ENCODE measurements at places on chromosomes 3 and 15.

DNA sequence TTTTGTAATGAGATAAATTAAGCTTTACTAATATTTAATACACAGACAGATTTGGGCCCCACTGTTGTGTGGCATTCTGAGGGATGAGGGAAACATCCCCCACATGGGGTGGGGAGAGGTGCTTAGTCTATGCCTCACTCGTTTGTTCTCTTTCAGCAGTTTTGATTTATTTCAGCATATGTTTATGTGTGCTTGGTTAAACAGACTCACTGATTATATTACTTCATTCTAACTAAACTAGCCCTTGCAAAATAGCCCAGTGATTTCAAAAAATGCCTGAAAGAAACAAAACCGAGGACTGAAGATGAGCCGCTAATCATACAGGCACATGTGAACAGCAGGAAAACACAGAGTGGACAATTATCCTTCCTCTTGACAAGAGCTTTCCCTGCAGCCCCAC lies 27.2 kb downstream of the TNFAIP8L3 start:
- DNase-seq: no peak

DNA sequence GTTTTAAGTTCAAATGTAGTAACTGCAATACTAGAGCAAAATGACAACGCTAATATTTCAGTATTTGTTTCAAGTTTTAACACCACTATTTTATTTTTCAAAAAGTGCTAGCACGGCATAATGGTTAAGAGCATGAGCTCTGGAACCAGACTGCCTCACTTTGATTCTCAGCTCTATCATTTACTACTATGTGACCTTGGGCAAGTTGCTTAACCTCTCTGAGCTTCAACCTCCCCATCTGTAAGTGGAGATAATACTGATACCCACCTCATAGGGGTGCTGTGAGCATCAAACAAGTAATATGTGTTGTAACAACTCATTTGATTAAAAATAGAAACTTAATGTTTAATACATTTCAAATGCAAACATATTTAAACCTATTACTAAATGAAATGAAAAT lies 115.4 kb upstream of the NPHP3 start:
- no peak for DNase-seq

GRCh38 chr3:63094642-63095408 lies 183.3 kb upstream of the SYNPR start:
- no peak for DNase-seq

GRCh38 chr3:10876661-10877060 lies 60.6 kb downstream of the SLC6A11 start:
- no peak for DNase-seq

DNA sequence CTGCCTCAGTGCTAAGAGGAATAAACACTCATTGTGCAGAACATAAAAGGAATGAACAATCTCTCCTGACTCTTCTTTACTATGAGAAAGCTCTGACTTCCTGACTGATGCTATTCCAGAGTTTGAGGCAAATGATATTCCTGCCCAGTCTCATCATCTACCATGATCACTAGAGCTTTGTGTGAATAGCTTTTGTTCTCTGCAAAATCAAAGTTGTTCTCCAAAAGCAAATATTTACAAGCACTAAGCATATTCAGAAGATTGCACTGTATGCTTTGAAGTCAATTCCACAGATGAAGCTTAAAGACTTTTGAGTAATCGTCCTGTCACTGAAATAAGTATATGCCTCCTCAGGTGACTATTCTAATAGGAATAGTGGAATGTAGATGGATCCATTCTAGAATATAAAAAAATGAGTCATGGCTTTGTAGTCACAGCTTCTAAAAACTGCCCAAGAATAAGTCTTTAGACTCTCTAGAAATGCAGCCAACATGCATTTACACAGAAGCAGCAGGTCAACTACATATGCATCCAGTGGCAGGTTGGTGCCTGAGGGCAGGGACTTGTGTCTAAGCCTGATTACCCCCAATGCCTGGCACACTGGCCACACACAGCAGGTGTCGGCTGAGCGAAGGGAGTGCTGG lies 34.6 kb downstream of the TNFAIP8L3 start:
- DNase-seq: no peak

DNA sequence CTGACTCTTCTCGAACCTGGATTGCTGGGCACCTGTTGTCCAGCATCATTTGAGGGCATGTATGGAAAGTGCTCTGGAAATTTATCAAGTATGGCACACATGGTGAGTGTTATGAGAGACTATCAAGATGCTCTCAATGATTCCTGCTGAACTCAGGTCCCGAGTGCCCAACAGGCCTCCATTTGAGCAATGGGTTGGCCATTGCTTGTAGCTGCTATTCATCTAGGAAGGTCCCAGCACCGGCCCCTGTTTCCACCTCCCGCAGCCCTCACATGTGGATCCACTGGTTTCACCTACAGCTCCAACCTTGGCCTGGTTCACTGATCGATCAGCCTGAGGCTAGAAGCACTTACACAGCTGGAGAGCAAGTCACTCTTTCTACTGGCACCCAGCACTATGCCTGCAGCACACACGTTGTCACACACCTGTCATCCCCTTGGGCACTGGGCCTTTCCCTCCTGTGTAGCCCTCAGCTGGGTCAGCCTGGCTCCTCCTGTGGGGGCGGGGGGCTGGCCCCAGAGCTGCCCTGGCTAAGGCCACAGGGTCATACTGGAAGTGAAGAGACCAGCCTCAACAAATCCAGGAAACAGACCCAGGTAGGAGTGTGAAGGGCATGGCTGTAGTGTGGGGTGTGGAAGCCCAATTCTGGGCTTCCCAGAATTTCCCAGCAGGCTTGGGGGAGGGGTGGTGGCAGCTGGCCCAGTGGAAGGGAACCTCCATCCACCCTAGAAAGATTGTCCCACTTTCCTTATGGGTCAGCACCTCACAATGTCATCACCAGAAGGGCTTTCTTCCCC lies 41.7 kb upstream of the SMAD3 start:
- no peak for DNase-seq

DNA sequence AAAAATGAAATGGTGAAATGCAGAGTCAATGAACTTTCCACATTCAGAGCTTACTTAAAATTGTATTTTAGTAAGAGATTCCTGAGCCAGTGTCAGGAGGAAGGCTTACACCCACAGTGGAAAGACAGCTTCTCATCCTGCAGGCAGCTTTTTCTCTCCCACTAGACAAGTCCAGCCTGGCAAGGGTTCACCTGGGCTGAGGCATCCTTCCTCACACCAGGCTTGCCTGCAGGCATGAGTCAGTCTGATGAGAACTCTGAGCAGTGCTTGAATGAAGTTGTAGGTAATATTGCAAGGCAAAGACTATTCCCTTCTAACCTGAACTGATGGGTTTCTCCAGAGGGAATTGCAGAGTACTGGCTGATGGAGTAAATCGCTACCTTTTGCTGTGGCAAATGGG lies 3.1 kb downstream of the CCR4 start:
- DNase-seq: no peak

DNA sequence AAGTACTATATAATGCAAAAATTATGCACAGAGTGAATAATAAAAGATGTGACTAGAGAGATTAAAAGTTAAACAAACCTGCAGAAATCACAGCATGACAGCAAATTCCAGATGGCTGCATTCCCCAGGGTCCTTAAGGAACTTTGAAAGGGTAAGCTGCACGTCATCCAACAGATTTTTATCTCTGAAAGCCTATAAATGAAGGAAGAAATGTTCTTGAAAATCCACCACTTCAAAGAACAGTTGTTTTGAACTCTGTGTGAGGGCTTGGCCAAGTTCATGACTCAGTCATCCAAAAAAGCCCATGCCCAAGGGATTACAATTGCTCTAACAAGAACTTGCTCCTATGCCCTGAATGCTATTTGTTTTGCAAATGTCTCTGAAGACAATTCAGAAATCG lies 603.6 kb downstream of the PLOD2 start:
- DNase-seq: no peak

DNA sequence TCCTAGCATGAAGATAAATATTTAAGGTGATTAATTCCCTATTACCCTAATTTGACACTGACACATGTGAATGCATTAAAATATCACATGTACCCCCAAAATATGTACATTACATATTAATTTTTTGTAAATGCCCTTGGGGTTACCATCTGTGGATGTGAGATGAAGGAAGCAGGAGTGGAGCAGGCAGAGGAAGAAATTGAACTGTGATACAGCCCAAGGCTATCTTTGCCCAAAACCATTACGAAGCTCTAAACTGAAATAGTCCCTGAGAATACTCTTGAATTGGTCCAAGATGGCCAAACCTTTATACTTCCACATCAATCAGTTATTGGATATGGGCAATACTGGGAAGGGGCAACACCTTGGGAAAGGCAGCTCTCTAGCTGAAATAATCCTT lies 105.0 kb downstream of the CLASP2 start:
- DNase-seq: no peak

DNA sequence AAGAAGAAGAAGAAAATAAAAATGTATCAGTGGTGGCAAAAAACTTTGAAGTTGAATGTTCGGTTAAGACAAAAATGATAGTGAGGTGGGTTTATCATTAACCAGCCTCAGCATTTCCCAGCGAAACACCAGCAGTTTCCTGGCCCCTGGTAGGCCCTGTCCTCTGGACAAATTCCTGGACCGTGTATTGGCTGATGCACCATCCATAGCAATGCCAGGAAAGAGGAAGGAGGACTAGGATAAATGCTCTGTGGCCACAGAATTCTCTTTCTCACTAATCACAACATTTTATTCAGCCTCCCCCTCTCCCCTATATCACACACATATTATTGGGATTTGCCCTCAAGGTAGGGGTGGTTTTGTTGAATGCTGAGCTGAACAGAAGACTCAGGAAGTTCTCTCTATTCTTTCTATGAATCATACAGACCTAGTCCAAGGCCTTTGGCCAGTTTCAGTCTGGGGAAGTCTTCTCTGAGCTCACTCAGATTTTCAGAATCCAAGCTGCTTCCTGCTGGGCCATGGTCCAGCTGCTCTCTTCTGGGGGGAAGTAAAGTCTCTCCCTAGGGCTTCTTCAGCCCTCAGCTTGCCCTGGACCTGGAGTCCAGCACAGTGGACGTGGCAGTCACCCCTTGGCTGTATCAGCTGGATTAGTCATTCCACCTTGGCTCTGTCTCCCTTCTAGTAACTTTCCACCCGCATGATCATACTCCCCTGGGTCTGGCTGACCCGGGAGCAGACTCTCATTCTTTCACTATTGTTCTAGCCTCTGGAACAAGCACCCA lies 27.6 kb downstream of the SLC28A1 start:
- DNase-seq: no peak

- DNase-seq: no peak
Observed at GRCh38 chr15:42133356-42133755, 23.1 kb downstream of the PLA2G4F start.

GRCh38 chr3:152811974-152812760 lies 22.8 kb upstream of the P2RY1 start:
- DNase-seq: no peak

- no peak for DNase-seq
Observed at GRCh38 chr3:43266451-43266850, 19.9 kb upstream of the SNRK start.

DNA sequence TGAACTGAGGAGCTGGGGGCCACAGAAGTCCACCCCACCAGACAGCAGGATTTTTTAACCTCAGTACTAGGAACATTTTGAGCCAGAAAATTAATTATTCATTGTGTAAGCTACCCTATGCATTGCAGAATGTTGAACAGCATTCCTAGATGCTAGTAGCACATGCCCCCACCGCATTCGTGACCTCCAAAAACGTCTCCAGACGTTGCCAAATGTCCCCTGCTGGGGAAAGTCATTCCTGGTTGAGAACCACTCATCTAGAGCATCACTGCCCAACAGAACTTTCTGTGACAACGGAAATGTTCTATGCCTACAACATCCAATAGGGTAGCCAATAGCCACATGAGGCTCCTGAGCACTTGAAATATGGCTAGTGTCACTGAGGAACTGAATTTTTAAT lies 333.5 kb downstream of the FOXP1 start:
- DNase-seq: no peak

DNA sequence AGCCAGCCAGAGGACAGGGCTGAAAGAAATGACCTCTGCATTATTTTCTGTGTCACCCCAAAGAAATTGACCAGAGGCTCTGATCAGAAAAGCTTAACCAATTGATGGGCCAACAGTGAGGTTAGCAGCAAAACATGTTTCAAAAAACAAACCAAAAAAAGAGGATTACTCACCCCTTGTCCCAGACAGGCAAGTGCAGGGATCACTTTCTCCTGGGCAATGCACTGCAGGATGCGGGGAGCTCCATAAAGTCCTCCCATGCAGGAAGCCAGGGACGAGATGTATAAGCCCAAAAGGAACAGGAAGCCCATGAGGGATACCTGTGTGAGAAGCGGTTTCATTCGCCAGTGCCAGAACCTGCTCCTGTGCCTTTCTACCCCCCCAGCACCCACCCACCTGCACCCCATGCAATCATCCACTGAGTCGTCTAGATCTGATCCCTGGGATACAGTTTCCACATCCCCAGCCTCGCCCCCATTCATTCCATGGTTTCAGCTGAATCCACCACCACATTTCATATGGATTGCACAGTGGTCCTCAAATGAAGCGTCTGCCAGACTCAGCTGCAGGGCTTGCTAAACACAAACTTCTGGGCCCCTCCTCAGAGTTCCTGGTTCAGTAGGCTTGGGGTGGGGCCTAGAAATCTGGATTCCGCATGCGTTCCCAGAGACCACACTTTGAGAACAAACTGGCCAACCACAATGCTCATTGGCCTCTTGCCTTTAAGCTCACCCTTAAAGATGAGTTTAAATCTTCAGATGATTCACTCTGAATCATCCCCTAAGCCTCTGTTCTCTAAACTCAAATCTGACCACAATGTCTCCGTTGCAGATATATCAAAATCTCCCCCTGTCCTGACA lies 54.4 kb upstream of the HEG1 start:
- no peak for DNase-seq

DNA sequence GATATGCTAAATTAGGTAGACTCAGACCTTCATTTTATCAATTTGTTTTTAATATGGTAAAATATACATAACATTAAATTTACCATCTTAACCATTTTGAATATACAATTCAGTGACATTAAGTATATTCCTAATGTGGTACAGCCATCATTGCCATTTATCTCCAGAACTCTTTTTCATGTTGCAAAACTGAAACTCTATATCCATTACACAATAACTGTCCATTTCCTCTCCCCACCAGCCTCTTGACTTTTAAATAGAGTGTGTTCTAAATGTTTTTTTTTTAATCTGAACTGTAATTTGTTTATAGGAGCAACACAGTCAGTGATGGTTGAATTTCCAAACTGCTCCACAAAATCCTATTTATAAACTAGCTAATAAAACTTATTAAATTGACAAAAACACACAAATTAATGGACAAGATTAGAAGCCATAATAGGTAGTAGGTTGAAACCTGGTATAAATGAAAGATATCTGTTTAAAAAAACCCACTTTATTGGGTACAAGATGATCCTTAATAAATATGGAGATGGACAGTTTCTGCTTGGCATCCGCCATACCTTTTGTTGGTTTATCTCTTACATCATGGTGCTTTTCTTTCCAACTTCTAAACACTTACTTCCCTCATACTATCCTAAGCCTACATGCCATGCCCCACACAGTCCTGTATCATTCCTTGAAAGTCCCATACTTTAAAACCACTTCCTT lies 142.4 kb downstream of the ZPLD1 start:
- no peak for DNase-seq

All from CMK (cell line).